ENCODE measurements at places on chromosomes 7 and 10.

- DNase-seq = no peak
Observed at GRCh38 chr10:6222755-6223154, 20.0 kb downstream of the PFKFB3 start.

DNA sequence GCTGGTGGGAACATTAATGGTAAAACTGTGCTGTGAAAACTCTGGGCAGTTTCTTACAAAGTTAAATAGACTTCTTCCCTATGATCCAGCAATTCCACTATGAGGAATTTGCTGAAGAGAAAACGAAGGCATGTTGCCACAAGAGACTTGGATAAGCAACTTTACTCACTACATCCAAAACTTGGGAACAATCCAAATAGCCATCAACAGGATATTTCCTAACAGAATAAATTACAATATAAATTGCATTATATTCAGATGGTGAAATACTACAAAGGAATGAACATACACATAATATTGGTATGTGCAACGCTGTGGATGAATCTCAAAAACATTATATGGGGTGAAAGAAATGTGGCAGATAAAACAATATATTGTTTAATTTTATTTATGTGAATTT lies 21.4 kb upstream of the MKI67 start:
- no peak for DNase-seq

DNA sequence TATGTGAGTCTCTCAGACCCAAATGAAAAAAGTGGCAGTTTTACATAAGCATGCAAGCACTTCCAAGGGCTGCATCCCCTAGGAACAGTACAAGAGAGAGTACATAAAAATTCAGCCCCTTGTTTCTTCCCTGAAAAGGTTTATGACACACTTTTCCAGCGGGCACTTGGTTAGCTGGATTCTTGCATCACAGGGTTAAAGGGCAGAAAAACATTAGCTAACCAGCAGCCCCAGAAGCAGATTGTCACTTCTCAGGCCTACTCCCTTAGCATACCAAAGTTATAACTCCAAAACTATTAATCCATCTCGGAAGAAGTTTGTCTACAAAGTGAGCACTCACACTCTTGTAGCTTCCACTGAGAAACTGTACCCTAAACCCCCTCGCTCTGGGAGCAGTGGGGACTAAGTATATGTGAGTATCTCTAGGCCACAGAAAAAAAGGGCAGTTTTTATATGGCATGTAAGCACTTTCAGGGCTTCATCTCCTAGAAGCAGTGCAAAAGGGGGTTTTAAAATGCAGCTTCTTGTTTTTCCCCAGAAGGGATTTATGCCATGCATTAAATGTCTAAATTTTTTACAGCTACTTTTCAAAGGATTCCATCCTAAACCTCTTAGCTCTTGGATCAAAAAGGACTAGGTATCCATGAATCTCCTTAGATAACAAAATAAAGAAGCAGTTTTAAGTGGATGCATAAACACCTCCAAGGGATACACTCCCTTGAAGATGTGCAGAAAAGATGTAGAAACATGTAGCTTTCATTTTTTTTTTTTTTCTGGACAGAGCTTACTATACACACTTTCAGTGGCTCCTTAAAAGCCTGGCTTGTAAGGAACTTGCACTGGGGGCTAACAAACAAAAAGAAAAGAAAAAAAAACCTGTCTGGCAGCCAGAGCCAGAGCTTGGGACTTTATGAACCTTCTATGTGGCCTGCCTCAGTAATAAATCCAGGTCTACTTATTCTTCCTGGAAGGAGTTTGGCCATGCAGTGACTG lies 956.7 kb downstream of the CCSER2 start:
- no peak for DNase-seq

- no peak for DNase-seq
Observed at GRCh38 chr10:46223626-46224413, 63.0 kb upstream of the ANTXRL start.

DNA sequence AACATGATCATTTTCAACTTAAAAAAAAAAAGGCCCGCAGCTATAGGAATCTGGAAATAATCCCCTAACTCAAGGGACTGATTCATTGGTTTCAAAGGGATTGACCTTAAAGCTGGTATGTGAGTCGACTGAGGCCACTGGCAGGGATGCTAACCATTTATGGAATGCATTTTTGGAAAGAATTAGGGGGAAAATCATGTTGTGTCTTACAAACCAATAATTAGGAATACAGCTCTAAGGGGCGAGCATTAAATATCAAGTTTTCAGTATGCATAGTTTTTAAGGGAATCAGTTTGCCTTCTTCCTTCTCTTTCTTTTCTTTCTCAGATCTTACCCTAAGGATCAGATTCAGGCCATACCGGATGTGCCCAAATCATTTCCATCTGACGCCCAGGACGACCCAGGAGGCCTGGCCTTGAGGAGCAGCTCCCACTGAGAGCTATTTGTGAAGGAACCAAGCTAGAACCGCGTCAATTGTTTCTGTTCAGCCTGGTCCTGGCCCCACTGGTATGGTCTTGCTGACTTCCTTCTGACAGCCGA lies 48.7 kb downstream of the BPGM start:
- no peak for DNase-seq
